HS-27A (cell line): ENCODE measurements at places on chromosomes 12 and 14.

GRCh38 chr12:51333536-51333935, 9.6 kb upstream of the BIN2 start:
- no peak for DNase-seq

DNA sequence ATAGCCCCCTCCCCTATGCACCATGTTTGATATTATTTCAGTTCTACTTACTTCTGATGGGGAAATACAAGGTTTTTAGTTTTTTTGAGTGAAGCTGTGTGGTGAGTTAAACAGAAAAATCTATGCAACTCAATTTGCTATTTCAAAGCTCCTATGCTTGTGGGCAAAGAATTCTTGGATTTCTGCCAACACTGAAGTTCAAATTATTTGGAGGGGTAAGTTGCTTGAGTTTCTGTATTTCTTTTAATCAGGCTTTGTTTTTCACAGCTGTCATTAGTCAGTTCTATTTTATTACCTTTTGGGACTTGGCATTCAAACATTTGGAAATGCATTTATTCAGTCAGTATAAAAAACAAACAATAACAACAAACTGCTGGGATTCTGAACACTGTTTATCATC, 407.5 kb upstream of the MGAT4C start:
- peak; percentile 9 for DNase-seq

DNA sequence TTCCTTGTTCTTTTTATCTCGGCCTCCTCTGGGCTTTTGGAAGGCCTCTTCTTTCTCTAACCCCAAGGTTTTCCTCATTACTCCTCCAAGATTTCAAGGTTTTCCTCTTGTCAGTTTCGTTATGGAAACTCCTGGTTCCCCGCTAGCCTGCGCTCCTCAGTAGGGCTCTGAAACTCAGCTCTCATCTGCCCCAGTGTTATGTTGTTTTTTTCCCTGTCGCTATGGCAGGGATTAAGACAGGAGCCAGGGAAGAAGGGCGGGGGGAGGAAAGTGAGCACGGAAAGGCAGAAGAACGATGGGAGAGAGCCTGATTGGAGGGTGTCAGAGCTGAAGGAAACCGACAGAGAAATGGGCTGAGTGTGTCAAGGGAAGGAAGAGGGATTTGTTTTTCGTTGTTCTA, 26.5 kb upstream of the JDP2 start:
- DNase-seq = no peak

GRCh38 chr12:13175499-13175898, 21.0 kb upstream of the EMP1 start:
- DNase-seq = peak; percentile 64

- no peak for DNase-seq
These were observed 8.0 kb downstream of the IL22 start for GRCh38 chr12:68245180-68246021.

DNA sequence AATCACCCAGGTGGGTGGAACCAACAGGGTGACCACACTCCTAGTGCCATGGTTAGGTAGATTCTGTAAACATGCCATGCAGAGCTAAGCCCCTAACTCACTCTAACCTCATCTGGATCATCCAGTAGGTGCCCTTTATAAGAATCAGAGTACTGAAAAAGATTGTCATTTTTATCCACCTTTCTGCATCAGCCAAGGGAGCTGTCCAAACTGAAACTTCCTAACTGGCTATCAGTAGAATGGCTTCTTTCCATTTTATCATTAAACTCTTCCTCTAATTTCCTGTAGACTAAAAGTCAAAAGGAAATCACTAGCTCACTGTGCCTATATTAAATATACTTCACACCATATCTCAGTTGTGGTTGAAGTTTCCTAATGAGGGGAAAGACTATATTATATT, 6.5 kb downstream of the KCNK10 start:
- DNase-seq = no peak

- no peak for DNase-seq
These were observed 50.5 kb downstream of the TTC9 start for GRCh38 chr14:70692210-70692609.
